ENCODE measurements at places on chromosomes 3 and 15. TPM values are rescaled to one million over a fixed set of nuclear protein-coding genes. Genes with fewer than 3 reads are reported as not detected.

- no peak for DNase-seq
These were observed 42.9 kb upstream of the GABRG3 start for GRCh38 chr15:26928051-26928450.

- DNase-seq = peak; percentile 66
These were observed 457.0 kb downstream of the PLOD2 start for GRCh38 chr3:145704020-145704419.

GRCh38 chr3:123276346-123277006 is 74.7 kb downstream of the SEC22A start:
- no peak for DNase-seq

DNA sequence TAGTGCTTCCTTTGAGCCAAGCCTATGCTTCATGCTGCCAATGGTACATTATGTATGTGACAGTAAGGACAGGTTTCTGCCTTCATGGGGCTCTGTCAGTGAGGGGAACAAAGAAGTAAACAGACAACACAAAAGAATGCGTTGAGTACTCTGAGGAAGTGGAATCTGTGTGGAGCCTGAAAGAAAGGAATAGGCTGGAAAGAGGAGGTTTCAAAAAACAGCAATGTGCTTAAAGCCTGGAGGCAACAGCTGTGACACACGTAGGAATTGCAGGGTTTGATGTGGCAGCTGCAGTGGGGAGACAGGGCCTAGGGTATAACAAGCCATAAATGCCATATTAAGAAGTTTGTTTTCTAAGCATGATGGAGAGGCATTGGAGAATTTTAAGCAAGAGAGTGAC is 316.7 kb downstream of the CLSTN2 start:
- no peak for DNase-seq

DNA sequence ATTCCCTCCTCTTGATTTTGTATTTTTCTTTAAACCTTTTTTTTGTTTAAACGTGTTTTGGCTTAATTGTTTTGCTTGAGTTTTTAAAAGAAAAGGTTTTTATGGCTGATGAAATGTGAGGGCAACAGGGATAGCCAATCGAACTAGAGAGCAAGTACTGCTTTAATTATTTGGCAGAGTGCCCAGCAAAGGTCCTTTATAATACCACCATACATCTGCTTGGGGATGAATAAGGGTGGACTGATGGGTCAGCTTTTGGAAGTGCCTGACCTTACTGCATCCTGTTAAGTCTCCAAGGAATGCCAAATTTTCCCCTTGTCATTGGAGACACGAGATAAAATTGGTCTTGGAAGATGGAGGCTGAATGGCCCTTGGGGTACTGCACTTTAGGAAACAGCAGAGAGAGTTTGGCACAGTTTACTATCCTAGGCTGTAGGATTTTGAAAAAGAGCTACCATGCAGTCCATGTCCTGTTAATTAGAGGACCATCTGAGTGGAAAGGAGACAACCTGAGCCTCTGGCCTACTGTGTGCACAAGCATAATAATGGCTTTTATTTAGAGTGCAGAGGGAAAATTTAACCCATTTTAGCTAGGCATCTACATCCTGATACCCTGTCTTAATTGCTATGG is 19.8 kb upstream of the MTHFS start:
- DNase-seq = no peak

DNA sequence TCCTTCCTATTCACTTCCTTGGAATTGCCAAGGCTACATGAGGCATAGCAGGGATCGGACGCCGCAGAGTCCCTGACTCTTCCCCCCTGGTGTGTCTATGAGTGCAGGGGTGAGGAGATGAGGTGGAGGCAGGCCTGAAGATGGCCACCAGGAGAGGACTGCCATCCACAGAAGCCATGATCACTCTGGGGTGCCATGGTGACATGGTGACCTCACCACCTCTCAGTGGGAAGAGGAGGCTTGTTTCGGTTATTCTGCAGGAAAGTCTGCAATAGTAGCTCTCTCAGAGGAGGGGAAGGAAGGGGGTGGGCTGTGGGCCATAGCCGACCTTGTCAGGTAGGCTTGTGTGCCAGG is 57.0 kb upstream of the LIMD1 start:
- no peak for DNase-seq

DNA sequence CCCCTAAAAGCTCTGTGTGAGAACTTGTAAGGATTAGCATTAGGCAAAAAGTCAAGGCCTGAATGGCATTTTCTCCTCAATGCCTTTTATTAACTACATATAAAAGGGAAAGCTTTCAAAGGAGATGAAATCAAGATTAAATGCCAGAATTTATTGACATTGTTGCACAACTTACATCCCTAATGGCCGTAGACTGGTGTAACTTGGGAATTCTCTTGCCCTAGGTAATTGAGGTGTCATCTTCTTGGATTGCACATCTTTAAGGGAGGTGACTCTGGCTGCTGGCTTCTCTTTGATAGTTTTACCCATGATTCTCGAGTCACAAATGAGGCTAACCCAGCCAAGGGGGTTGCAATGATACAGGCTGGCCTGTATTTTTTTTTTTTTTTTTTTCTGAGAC is 249.1 kb downstream of the TBL1XR1 start:
- no peak for DNase-seq

- peak; percentile 34 for DNase-seq
These were observed 50.9 kb downstream of the FEM1B start for GRCh38 chr15:68328443-68328842.

DNA sequence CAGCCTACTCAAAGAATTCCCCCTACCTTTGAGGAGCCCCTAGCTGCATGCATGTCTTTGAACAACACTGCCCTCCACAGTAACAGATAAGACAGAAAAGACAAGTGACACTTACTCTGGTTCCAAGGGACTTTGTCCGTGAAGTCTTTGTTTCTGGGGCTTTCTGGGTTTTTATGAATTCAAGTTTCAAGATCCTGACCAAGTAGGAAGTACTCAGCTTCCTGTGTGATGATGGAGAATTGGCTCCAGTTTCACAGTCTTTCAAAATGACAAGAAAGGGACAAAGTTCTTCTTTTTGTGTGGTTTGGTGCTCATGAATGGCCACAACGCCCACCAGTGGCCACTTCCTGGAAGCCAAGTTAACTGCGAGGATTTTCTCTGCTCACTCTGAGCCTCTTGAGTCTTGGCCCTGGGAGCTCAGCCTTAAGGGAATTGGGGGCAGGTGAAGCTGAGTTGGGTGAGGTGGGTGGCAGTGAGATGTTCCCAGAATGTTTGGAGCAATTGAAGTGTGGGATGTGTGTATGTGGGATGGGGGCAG is at the start of gene CCR1:
CCR1 (minus strand) TSS at position 147 of the 538 bp plus-strand sequence. CDS start 4,000 bp downstream, outside the sequence.
- peak; percentile 71 for DNase-seq

DNA sequence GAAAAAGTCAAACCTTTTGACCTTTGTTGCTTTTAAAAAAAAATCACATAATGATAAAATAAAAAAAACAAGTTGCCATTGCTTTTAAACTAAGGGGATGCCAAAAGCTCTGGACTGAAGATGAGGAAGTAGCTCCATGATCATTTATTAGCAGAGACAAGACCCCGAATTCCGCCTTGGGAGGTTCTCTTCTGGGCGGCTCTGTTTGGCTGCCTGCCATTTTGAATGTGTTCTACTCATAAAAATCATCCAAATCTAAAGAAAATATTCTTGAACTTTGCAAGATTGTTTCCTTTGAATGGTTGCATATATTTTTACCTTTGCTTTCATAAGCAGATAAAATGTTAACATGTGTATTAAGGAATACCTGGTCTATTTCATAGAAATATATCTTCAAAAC is 63.8 kb downstream of the NCEH1 start:
- DNase-seq = no peak

- DNase-seq = peak; percentile 31
These were observed 341.4 kb downstream of the OTOL1 start for GRCh38 chr3:161838021-161838420.

DNA sequence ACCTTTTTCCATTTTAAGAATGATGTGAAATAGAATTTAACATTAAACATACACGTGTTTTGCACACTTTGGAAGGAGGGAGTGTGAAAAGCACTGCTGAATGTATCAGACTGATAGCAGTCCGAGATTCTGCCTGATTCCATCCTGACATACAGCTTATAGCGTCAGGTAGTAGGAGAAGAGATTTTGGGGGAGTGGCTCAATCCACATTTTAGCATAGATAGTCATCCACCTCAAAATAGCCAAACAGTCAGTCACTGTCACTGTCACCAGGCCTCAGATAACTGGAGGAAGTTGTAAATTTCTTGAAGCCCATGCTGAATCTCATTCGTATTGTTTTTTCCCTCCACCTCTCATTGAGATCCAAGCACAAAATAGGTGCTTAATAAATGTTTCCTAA is 35.4 kb upstream of the ARHGEF26 start:
- DNase-seq = peak; percentile 47

DNA sequence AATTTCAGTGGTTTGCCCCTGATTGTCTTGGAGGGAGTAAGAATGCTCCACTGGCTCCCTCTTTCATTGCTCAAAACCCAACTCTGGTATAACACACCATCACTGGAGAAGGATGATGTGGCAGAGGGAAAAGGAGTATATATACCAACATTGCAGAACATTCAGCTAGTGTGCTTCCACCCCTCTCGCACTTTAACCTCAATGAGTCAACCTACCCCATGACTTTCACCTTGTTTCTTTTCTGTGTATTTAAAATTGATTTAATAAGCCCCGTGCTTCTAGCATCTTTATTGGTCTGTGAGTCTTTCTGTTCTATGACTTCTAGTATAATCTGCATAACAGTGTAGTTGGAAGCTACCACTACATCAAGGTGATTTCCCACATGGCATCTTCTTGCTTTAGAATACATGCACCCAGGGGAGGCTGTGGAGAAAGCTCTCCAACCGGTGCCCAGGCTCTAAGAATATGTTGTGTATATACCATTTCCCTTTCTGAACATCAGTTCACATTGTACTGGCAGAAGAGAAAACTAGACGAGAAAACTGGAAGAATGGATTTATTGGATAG is 595.1 kb upstream of the TGFBR2 start:
- no peak for DNase-seq

GRCh38 chr15:66581972-66582537 is 16.3 kb upstream of the LCTL start:
- no peak for DNase-seq

DNA sequence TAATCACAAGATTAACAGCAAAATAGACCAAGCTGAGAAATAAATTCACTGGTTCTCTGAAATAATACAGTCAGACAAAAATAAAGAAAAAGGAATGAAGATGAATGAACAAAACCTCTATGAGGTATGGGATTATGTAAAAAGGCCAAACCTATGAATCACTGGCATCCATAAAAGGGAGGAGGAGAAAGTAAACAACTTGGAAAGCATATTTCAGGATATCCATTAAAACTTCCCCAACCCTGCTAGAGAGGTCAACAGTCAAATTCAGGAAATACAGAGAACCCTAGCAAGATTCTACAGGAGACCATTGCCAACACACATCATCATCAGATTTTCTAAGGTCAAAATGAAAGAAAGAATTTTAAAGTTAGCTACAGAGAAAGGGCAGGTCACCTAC is 649.7 kb upstream of the CBLB start:
- DNase-seq = peak; percentile 65

- DNase-seq = no peak
These were observed 1.7 kb upstream of the HRG start for GRCh38 chr3:186664119-186664495.

DNA sequence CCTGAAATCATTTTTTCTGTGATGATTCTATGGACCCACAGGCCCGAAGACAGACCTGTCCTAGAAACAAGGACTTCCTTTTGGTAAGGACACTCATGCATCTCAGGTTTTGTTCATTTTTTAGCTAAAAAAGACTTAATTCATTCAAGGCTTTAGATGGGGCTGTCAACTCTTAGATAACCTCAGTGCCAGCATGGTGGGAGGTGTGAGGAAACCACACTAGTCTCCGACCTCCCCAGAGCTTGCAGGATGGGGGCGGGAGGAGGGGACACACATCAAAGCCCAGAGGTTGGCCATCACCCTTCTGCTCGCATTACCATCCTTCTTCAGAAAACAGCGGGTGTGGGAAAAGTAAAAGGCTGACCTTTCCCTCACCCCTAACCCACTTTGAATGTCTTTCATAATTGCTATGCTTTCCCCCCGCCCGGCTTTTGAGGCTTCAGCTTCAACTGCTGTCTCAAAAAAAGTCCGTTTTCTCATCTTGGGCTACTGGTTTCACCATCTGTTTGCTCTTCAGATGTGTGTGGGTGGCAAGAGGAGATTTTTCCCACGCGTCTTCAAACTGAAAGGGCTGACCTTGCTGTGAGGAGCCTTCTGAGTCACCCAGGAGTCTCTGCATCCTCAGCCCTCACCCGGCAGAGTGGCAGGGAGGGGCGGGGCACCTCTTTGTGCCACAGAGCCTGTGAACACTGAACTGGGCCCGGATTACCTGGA is 27.6 kb upstream of the CXCR6 start:
- peak; percentile 85 for DNase-seq

- no peak for DNase-seq
These were observed 687.4 kb upstream of the CFAP20DC start for GRCh38 chr3:59737241-59737640.

DNA sequence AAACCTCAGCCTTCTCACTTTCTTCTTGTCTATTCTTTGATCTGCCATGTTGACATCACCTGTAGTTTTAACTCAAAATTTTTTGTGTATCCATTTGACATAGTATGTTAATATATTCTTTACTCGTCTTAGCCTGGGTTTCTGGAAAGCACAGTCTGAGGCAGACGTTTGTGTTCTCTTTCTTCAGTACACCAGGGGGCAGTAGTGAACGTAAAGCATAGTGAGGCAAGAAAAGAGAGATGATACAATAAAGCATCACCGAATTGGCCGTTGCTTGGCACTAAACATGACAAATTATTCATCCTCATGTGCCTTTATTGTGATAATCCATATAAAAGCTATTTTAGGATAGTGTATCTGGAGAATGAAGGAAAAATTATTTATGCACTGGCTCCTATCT is 141.0 kb upstream of the MYRIP start:
- peak; percentile 48 for DNase-seq

DNA sequence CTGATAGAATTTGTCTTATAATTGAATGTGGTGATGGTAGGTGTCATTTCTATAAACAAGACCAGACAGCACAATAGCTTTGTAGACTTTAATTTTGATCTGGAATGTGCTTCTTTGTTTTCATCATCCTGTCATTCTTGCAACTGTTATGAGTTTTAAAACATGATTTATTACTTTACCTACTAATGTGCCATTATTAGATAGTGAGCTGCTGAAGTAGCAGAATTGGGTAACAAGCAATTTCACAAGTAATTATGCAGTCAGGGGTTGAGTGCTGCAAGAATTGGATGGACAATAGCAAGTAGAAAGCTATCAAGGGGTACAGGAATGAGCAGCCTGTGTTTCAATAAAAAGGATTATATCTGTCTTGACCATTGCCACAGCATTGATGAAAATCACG is 975.6 kb downstream of the ROBO1 start:
- DNase-seq = no peak

DNA sequence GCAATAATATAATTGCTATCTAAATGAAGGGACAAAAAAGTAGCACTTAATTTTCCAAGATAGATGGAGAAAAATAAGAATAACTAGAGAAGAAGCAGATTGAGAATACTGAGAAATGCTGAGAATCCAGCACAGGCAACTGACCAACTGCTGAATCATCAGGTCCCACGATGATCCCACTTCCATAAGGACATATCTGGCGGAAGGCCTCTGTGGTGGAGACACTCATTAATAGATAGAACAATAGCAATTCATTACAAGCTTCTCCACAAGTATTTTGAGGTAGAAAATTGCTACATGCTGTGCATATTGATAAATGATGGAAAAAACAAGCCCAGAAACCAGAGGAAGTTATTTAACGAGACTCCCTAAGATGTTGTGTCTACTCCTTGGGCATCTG is 105.9 kb downstream of the DUT start:
- peak; percentile 42 for DNase-seq

The MGLL gene
- total RNA-seq = 10.5 TPM

The AP3B2 gene
- total RNA-seq = not detected

The SIDT1 gene
- 0.02 TPM for total RNA-seq

The CDHR4 gene
- total RNA-seq = not detected

The GJD2 gene
- total RNA-seq = not detected

The CBLB gene
- 5.1 TPM for total RNA-seq

The OIP5 gene
- 37.5 TPM for total RNA-seq

All from HT1080 (cell line).